Stimulated activated CD8-positive, alpha-beta memory T cell treated with anti-CD3 and anti-CD28 coated beads, Interleukin-2, amount 100 ng/mL, for 48 hours (primary cell): ENCODE measurements at places on chromosomes 4 and X.

DNA sequence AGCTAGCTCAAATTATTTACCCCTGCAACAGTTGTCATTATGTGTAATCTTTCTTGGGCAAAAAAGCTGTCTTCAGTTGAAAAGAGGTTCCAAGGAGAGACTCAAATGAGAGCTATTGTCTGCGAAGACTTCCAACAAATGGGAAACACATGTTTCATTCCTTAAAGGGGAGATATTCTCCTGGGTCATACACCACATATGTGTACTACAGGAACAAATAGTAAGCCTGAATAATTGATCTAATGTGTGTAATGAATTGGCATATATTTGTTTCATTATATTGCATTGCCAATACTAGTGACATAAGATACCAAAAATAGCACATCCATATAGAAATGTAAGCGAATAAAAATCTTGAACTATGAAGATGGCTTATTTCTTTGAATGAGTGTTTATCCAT is 950.9 kb upstream of the NDST4 start:
- DNase-seq = no peak

GRCh38 chr4:169179609-169180521 is 90.9 kb downstream of the SH3RF1 start:
- no peak for DNase-seq

DNA sequence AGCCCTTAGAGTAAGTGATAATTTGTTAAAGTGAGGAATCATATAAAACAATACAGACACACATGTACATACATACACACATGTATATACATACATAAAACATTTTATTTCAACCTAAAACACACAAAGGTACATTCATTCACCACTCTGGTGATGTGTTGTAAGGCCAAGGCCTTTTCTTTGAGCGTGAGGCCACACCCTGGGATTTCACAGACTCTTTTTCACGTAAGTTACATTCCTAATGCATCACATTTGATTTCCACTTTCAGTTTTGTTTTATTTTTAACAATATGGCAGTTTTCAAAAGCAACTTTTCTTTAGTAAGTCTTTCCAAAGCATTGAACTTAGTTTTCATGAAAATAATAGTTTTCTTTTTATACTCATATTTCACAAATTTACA is 170.7 kb downstream of the COL4A6 start:
- no peak for DNase-seq

DNA sequence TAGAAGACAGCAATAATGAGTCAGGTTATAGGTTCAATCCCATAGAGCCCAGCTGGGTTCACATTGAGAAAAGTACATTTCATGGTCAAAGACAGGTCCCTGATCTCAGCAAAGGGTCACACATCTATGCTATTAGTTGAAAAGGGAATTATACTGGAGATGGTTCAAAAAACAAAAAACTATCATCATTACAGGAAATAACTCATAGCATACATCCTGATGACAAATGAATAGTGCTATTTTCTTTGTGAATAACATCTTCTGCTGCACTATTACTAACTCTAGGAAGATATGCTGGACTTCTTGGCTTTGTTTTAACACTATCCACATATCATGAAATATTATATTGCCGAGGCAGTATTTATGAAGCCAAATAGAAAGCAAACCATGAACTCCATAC is 202.5 kb upstream of the MAB21L2 start:
- DNase-seq = no peak

- no peak for DNase-seq
These were observed 23.4 kb upstream of the MAMLD1 start for GRCh38 chrX:150339736-150340135.

- no peak for DNase-seq
These were observed 756 bp downstream of the IGFBP7 start for GRCh38 chr4:57109411-57109846.

DNA sequence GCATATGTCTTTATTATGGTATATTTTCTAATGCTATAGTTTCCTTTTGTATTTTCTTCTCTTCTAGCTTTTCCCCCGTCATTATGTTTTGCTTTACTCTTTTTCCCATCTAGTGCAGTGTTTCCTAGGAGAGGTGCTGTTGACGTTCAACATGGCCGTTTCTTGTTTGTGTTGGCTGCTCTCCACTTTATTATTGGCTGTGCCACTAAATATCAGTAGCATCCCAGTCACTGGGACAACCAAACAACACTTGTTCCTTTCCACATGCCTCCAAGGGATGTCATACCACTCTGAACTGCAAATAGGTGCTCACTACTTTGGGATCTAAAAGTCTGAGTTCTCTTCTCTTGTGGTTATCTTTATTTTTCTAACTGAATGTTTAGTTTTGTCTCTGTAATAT is 26.5 kb downstream of the GBA3 start:
- DNase-seq = no peak

- no peak for DNase-seq
These were observed 198.2 kb downstream of the RASL11B start for GRCh38 chr4:53060278-53060677.

- DNase-seq = no peak
These were observed 304.1 kb upstream of the HAND2 start for GRCh38 chr4:173834151-173834550.

- DNase-seq = no peak
These were observed 3.3 kb upstream of the OCIAD1 start for GRCh38 chr4:48827622-48828021.
